Activated CD8-positive, alpha-beta memory T cell treated with anti-CD3 and anti-CD28 coated beads for 48 hours (primary cell): ENCODE measurements at places on chromosomes 11 and 22.

GRCh38 chr11:117691218-117691514 lies 105.8 kb downstream of the DSCAML1 start:
- DNase-seq, result no peak

DNA sequence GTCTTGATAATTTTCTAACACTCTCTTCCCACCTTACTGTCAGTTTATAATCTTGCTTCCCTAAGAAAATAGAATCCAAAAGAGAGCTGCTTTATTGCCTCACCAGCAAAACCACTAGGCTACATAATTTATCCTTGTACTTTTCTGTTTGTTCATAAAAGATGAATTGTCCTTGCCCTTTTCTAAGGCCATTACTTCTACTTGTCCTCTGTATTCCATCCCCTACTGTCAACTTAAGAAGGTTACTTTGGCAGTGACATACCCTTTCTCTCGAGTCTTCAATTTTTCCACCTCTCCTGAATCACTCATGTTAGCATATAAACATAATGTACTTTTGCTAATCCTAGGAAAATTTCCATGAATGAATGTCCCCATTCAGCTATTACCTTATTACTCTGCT lies 18.0 kb downstream of the BIRC2 start:
- DNase-seq, result no peak

DNA sequence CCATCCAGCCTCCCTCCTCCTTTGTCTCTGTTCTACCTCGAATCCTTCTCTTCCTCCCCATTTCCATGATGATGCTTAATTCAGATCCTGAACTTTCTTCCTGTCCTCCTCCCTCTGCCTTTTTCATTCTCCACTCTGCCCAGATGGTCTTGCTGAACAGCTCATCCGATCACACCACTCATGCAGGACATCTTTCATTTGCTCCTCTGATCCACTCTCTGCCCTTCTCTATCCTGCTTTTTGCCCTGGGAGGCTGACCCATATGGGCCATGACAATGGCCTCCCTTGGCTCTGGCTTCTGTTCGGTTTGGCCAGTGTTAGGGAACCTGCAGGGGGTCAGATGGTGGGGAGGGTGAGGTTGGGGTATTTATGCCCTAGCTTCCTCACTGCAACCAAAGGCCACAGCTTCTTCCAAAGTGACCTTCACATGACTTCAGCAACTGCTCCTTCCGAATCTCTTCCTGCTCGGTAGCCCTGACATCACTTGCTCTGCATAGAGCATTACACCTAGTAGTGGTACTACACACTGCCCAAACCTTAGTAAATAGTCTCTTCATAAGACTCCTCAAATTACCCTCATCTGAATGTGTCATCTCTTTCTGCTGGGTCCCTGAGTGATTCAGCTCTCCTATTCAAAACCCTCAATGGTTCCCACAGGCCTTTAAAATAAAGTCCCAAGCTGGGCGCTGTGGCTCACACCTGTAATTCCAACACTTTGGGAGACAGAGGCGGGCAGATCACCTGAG lies 32.7 kb upstream of the MICAL2 start:
- DNase-seq, result no peak

GRCh38 chr11:44964526-44965209 lies 14.0 kb upstream of the TP53I11 start:
- DNase-seq, result no peak

DNA sequence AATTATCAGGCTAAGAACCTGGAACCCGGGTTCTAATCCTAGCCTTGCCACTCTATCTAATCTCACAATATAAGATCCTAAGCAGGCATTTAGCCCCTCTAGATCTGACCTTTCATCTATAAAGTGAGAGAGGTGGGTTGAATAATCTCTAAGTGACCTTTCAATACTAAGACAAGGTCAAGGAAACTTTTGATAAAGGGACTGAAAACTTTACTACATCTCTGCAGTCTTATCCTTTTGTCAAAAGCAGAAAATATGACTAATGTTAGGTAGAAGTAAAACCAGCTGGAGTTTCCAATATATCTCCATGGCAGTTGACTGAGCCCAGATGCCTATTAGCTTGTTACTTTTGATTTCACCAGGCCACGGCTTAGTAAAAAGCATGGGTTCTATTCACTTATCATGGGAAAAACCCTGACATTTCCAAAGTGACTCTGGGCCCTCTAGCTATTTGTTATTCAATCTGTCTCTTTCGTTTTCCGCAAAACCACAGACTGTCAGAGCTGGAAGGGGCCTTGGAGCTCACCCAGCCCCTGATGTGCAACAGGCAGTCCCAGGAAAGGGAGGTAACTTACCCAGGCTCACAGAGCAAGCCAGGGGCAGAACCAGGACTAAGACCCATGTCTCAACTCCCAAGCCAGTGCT lies 75.8 kb downstream of the RAB30 start:
- no peak for DNase-seq

GRCh38 chr22:17369439-17370025 lies at the start of gene CECR2:
CECR2 (plus strand) TSS chr22:17369460; CDS start chr22:17369784, 324 bp downstream.
- DNase-seq, result no peak
